A549 treated with AZD2906 at 1 μM for 4 hours (cell line): ENCODE measurements at places on chromosomes 11 and 22. TPM values are rescaled to one million over a fixed set of nuclear protein-coding genes. Genes with fewer than 3 reads are reported as not detected.

The PPP2R1B gene
- 15.2 to 22.7 TPM (median 18.9 TPM) in 5 replicates for total RNA-seq

The RAB30 gene
- 5.7 to 8.4 TPM (median 6.3 TPM) in 5 replicates for total RNA-seq

The EEF1G gene
- 1,893 to 2,060 TPM (median 2,008 TPM) in 5 replicates for total RNA-seq

The SRRD gene
- total RNA-seq = 18.2 to 21.5 TPM (median 18.8 TPM) in 5 replicates

The PTPRJ gene
- 37.8 to 64.4 TPM (median 52.7 TPM) in 5 replicates for total RNA-seq

The NRIP3 gene
- total RNA-seq = 0.53 to 1.2 TPM (median 0.65 TPM) in 5 replicates

The SLC22A24 gene
- total RNA-seq = not detected in 5 replicates

The CDHR5 gene
- 0.03 to 0.41 TPM (median 0.09 TPM) in 5 replicates for total RNA-seq

The OR2D2 gene
- not detected in 5 replicates for total RNA-seq

The OR5D18 gene
- total RNA-seq = not detected in 5 replicates

The BRD1 gene
- 14.6 to 16.6 TPM (median 15.6 TPM) in 5 replicates for total RNA-seq

The SCUBE1 gene
- total RNA-seq = 0.06 to 0.24 TPM (median 0.15 TPM) in 5 replicates

The FOLH1 gene
- not detected in 5 replicates for total RNA-seq

The ARHGAP42 gene
- 3.6 to 5.7 TPM (median 4.6 TPM) in 5 replicates for total RNA-seq

The SLC17A6 gene
- total RNA-seq = not detected in 5 replicates

The TESMIN gene
- total RNA-seq = 3.7 to 6.6 TPM (median 5.3 TPM) in 5 replicates

The GP1BB gene
- 0.75 to 2.7 TPM (median 2.1 TPM) in 5 replicates for total RNA-seq

The FIBP gene
- 72.3 to 88.2 TPM (median 83.5 TPM) in 5 replicates for total RNA-seq

The SLC35E4 gene
- total RNA-seq = 4.9 to 7.0 TPM (median 6.4 TPM) in 5 replicates

The OR4C46 gene
- not detected in 5 replicates for total RNA-seq

The TRIM3 gene
- total RNA-seq = 13.7 to 19.7 TPM (median 19.0 TPM) in 5 replicates

The LMO2 gene
- 0.37 to 0.78 TPM (median 0.58 TPM) in 5 replicates for total RNA-seq

The ART5 gene
- total RNA-seq = 0.18 to 0.60 TPM (median 0.27 TPM) in 5 replicates

The CAPN5 gene
- total RNA-seq = 7.0 to 9.1 TPM (median 7.9 TPM) in 5 replicates

The SSRP1 gene
- 201 to 250 TPM (median 217 TPM) in 5 replicates for total RNA-seq

The KIF18A gene
- 11.7 to 17.6 TPM (median 13.3 TPM) in 5 replicates for total RNA-seq

The GAL3ST3 gene
- total RNA-seq = not detected in 5 replicates

The PRDM11 gene
- total RNA-seq = 4.5 to 8.0 TPM (median 7.7 TPM) in 5 replicates

The DESI1 gene
- total RNA-seq = 12.9 to 15.0 TPM (median 14.6 TPM) in 5 replicates

The PDE3B gene
- 1.7 to 2.7 TPM (median 1.7 TPM) in 5 replicates for total RNA-seq

The POLD3 gene
- 13.6 to 19.1 TPM (median 15.5 TPM) in 5 replicates for total RNA-seq

The CRYBA4 gene
- total RNA-seq = not detected in 5 replicates

The TMEM191B gene
- 0.65 to 1.2 TPM (median 1.0 TPM) in 5 replicates for total RNA-seq
